Activated T-helper 1 cell treated with anti-CD3 and anti-CD28 coated beads, Interleukin-12 subunit alpha, Interleukin-12 subunit beta, Interleukin-2, Interleukin-4 antibody, amounts not matched to agents 30 ng/mL and 10 ng/mL and 1 ng/mL, durations not matched to agents 14 hours and 24 hours and 36 hours (primary cell): ENCODE measurements at places on chromosomes 16 and 17.

DNA sequence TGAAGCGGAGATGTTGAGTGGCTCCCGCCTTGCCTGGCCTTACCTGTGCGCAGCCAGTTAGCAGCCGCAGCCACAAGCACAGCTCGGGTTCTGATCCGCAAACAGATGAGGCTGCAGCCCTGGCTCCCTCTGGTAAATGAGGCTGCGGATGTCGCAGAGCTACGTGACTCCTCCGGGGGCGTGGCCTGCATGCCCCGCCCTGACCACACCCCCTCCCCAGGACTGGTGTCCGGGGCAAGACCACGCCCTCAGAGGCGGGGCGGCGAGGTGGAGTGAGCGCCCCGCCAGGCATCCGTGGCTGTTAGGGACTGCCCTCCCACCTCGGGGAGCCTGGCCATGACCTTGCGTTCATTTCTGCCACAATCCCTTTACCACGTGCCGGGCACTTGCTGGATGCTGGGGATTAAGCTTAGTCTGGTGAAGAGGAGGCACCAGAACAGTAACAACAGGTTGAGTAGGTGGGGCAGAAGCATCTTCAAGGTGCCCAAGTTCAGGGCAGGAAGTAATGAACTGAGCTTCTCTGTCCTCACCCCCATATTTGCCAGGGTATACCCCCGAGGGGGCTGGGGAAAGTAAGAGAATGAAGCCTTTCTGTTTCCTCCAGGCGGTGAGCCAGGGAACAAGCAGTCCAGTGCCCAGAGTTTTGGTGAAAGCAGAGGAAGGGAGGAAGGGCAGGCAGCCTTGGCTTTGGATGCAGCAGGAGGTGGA, at the start of gene ALDOC:
Gene ALDOC (minus strand): TSS at position 138 of the 708 bp plus-strand sequence. CDS start 1,363 bp downstream, outside the sequence.
- DNase-seq = peak; percentile 98

GRCh38 chr16:24070851-24071250, 185.3 kb upstream of the CACNG3 start:
- peak; percentile 6 for DNase-seq

DNA sequence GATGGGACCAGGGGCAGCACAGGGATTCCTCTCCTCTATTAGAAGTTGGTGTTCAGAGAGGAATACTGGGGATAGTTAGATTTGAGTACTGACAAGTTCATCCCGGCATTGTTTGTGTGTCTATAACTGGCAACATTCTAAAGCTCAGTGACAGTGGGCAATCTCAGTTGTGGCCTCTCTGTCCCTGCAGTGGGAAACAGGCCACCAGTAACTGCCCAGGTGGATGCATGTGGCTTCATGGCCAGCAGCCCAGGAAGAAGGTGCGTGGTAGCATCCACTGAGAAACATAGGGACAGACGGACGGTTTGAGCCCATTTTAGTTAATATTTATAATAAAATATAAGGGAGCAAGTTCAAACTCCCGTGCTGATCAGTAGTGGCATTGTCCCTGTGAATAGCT, 51.5 kb downstream of the B9D1 start:
- DNase-seq = no peak

DNA sequence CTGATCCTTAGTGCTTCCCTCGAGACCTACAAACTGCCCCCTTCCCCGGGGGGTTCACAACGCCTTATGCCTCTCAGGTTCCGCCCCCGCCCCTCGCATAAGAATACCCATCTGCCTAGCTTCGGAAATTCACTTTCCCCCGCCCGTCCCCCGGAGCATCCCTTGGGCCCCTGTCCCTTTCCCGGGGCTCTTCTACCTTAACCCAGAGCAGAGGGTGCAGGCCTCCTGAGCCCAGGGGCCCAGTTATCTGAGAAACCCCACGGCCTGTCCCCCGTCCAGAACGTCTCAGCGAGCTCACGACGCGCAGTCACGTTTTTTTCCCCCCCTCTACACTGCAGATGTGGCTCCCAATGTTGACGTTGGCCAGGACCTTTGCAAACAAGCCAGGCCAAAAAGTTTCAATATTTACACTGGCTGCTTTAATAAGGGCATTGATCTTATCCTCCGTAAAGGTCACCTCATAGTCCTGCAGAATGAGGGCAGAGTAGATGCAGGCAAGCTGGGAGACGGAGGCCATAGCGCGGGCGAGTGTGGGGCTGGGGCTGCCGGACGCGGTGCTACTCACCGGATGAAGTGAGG, 1.4 kb upstream of the NBR1 start:
- DNase-seq = no peak

- no peak for DNase-seq
These were observed 5.2 kb upstream of the PLLP start for GRCh38 chr16:57289391-57290257.

DNA sequence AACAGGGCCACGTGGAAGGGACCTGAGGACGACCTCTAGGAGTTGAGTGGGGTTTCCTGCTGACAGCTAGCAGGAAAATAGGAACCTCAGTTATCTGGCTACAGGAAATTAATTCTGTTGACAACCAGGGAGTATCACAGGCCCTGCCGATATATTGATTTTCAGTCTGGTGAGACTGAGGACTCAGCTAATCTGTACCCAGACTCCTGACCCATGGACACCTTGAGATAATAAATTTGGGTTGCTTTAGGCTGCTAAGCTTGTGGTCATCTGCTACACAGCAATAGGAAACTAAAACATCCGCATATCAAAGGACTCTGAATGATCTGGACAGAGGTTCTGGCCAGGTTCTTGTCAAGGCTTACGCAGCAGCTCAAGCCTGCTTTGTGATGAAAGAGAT, 80.8 kb upstream of the CNEP1R1 start:
- no peak for DNase-seq

DNA sequence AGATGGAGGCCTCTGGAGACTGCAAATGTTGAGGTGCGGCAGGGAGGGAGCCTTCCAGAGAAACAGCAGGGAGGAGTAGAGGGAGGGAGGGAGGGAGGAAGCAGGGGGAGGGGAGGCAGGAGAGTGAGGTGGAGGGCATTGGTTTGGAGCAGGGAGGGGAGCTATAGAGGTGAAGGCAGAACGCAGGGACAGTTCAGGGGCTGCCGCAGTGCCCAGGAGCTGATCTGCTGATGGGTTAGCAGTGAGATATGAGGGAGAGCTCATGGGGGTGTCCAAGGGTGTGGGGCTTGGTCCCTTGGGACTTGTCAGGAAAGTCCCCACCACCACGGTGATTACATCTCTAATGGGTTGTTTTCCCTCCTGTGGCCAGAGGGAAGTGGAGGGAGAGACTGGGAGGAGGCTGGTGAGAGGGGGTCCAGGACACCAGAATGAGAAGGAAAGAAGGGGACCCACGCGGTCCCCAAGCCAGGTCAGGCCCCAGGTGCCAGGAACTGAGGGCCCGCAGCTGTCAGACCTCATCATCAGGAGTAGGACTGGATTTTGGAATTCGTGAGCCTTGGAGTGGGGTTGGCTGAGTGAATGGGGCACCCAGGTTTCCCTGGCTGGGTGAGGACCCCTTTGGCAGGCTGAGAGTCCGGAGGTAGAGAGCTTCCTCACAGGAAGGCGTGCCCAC, 11.2 kb downstream of the CA4 start:
- no peak for DNase-seq

GRCh38 chr16:72098936-72099335, 5.3 kb downstream of the DHX38 start:
- no peak for DNase-seq

DNA sequence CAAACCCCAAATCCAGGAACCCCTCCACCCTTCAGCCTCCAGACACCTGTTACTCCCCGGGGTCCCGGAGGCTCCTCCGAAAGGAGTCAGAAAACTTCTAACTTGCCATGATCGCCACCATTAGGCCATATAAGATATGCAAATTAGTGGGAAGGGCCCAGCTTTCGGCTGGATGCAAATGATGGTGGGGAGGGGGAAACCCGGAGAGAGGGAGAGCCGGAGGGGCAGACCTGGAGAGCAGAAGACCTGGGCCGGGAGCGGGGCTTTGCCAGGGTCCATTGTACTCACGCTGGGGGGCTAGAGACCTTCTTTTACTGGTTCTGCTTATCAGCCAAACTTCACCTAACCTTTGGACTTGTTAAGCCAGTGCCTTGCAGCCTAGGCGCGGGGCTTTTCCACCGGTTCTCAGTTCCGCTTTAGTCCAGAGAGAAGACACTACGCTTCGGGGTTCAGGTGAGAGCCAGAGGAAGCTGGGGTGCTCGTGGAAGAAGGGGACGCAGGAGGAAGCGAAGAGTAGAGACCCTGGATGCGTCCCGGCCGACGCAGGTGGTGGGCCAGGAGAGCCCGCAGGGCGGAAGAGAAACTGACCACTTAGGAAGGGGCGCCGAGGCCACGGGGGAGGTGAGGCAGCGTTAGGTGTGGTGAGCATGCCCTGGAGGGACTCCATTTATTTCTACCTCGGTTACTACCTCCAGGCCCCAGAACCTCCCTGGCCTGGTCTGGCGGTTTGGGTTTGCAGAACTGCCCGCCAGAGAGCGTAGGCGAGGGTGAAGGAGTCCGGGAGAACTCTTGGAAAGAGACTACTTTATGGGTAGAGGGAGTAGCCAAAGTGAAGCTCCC, at the start of gene HNF1B:
Gene HNF1B (minus strand): TSS at position 99 of the 840 bp plus-strand sequence. CDS start 175 bp downstream, outside the sequence.
- no peak for DNase-seq

- DNase-seq = no peak
These were observed 21.6 kb upstream of the BAHCC1 start for GRCh38 chr17:81373536-81374160.
